ENCODE measurements at places on chromosomes 7 and 10.

DNA sequence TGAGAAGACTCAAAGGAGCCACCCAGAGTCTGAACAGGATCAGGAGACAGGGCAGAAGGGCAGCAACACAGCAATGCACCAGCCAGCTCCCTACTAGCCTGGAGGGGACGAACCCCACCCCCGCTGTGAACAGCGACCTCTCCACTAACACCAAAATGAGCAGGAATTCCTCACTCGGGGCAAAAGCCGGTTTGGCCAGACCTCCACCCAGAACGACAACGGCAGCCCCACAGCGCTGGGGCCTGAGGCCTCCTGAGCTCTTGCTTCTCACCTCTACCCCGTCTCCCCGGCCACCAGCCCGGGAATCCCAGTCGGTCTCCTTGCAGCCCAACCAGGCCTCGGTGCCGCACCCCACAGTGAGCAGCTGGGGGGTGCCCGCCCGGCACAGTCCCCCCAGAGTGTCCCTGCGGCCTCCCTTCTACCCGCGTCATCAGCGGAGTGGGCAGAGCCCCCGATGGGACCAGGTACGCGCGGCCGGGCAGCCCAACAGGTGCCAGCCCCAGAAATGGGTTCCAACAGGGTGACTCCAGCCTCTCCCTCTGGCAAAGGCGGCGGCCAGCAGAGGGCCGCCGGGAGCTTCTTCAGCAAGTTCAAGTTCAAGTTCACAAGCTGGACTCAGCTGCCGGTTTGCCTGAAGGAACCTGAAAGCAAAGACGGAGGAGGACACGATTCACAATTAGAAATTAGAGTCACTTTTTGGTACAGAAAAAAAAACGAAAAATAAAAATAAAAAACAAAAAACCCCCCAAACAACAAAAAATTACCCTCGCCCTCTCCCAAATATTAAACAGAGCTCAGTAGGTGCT lies 129.0 kb downstream of the MARCHF5 start:
- DNase-seq: no peak

DNA sequence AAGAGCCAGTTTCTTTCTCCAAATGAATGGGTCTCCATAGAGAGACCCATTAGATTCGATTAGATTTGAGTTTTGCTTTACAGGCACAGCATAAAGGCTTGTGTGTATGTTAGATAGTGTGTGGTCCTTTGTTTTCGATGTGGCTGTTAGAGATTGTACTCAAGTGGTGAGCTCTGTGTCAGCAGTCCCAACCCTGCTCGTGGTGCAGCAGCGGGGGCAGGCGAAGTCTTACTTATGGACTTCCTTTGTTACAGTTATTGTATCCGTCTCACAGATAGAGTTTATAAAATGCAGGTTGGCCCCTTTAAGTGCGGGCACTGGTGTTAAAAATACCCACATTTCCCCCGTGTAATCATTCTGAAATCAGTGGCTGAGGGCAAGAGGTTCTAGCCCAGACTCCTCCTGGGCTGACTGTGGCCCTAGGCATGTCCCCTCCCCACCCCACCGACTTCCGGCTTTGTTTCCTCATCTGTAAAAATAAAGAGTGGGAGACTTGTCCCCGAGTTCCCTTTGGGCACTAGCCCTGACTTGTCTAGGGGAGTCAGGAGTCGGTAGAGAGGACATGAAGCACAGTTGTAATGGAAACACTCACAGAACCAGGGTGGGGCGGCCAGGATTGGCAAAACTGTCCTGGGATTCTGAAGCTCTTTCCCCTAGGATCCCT lies 28.6 kb downstream of the MTURN start:
- no peak for DNase-seq

GRCh38 chr7:28981161-28981465 lies 23.0 kb upstream of the TRIL start:
- DNase-seq: no peak

- no peak for DNase-seq
These were observed 36.0 kb upstream of the RSU1 start for GRCh38 chr10:16853201-16853600.

- no peak for DNase-seq
These were observed 73.1 kb downstream of the LANCL2 start for GRCh38 chr7:55438085-55438756.

DNA sequence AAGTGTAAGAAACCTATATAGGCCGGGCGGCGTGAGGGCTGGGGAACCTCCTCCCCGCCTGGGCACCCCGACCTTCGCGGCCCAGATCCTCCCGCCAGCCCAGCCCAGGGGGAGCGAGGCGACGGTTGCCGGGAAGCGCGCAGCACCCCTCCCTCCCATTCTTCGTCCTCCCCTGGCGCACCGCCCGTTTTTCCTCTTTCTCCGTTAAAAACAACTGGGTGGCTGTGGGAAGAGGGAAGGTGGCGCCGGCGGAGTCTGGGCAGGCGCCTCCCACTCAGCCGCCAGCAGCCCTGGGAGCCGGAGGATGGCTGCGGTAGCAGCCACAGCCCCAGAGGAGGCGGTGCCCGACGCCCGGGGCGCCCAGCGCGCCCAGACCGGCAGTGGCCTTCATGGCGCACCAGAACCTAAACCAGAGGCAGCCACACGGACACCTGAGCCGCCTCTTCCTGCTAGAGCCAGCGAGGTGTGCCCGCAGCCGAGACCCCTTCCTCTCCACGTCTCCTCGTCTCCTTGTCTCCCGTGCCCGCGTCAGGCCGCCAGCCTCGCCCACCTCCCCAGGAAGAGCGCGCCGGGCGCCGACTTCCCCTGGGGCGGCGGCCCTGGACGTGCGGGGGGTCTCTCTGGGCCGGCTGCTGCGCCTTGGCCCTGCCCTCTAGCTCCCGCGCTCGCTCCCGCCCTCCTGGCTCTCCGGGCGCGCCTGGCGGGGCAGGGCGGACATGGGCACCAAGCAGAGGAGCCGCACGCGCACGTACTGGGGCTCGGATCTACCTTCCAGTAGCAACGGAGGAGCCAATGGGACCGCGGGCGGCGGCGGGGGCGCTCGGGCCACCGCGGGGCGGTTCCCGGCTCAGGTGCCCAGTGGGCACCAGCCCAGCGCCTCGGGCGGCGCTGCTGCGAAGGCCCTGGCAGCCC lies 32.8 kb upstream of the SFTPD start:
- DNase-seq: no peak

DNA sequence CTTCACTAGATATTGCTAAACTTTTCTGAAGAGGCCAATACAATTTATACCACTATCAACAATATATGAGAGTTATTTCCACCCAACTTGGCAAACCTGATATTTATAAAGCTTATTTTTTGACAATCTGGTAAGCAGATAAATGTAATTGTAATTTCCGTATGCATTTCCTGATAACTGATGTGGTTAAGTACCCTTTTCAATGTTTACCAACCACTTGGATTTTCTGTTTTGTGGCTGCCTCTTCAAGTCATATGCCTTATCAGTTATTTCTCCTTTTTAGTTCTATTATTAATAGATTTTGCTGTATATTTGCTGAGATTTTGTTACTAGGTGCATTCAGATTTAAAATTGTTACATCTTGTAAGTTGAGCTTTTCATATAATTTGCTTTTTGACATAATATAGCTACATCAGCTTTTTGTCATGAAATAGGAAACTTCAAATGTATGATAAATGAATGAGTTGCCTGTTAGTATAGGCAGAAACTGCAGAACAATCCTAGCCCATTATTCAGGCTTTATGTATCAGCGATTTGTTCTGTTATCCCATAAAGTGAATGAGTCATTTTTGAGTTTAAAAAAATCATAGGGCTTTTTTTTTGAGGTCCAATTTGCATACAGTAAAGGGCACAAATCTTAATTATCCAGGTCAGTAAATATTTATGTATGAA lies 11.5 kb downstream of the SGPL1 start:
- DNase-seq: no peak

GRCh38 chr7:51950813-51951212 lies 634.2 kb upstream of the COBL start:
- no peak for DNase-seq

GRCh38 chr7:144854839-144855424 lies 19.1 kb upstream of the TPK1 start:
- no peak for DNase-seq

DNA sequence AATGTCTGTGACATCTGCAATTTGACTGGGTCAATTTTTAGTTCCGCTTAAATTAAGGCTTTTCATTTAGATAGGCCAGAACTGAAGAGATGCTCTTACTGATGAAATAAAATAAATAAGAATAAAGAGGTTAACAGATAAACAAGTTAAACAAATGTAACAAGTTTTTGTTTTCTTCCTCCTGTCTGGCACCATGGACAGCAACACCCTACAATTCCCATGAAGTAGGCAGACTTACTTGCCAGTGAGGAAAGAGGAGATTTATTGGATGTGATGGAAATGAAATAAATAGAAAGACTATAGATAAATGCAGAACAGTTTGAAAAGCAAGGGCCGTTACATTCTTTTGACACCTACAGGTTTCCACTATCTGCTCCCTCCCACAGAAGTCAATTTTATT lies 118.5 kb downstream of the AMPH start:
- no peak for DNase-seq

DNA sequence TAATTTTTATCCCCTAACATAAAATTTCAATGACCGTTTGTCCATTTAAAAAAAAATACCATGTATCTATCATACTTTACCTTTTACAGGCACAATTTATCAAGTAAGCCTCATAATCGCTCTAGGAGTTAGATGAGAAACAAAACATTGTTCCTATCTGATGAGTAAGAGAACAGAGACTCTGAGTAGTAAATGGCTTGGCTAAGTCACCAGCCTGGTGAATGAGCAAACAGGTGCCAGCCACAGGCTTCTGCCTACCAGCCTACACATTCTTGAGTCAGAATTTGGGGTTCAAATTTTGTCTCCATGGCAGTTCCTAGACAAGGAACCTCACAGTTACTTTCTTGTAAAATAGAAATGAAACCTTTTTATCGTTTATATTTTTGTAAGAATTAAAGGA lies 235.4 kb downstream of the HGF start:
- DNase-seq: no peak

- no peak for DNase-seq
These were observed 209.5 kb downstream of the GLRX3 start for GRCh38 chr10:130345728-130346127.

GRCh38 chr10:30365278-30365677 lies 16.2 kb upstream of the MTPAP start:
- no peak for DNase-seq

DNA sequence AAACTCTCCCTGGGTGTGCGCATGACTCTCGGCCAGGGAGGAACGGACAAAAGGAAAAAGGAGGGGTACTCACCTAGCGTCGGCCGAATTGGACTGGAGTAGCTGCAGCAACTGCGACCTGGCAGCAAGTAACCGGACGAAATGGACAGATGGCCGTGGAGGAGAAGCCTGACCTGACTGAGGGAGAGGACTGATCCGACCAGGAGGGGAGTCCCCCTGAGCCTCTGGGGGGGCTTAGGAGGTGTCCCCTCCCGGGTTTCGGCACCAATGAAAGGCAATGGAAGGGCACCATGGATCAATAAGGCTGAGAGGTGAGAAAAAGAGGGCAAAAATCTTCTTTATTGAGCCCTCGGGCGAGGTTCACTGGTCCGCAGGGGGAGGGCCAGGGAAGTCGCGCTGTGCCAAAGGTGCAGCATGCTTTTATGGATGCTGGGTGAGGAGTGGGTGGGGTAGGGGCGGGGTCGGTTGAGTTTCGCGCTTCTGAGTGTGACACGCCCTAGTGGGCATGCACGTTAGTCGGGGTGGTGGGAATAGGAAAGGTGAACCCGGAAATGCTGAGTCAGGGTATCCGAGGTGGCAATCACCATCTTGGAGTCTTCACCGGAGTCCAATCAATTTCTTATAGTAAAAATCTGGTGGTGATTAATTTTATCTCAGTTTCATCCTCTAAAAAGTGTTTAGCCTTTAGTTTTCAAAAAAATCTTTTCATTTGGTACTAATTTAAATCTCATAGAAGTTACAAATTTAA lies 638.5 kb upstream of the DPP6 start:
- DNase-seq: no peak

DNA sequence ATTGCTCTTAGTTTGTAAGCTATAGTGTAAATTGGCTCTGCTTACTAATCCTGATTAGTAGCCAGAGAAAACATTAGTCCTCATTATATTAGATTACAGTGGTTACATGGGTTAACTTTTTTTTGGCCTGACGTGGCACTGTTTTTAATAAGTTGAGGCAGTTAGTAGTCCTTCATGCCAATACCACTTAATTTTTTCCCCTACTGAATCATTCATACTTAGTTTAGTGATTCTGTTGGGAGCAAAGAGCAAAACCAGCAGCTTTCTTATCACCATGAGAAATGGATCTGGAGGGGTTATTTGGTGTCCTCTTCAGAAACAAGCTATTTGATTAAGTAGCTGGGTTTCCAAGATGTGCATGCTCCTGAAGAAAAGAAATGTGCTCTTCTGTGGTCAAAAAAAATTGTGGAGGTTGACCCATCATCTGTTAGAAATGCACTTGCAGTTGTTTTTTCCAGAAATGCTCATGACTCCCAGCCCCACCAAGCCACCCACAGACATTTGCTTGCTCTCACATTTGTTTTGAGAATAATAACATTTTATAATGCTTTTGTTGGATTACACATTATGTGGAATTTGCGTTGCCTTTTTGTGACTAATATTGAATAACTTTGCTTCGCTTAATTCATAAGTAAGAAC lies 258.5 kb downstream of the HDAC9 start:
- DNase-seq: no peak

DNA sequence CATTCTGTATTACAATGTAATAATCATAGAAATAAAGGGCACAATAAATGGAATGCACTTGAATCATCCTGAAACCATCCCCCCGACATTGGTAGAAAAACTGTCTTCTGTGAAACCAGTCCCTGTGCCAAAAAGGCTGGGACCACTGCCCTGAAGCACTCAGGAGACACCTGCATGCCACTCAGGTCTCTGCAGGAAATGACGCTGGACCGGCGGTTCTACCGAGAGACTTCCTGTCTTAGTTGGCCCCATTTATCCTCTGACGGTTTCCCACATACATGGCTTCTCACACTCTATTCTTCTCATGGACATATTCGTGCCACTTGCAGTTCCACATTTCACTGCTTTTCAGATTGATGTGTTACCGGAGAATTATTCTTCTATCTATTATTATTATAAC lies 617.5 kb downstream of the SDK1 start:
- no peak for DNase-seq

DNA sequence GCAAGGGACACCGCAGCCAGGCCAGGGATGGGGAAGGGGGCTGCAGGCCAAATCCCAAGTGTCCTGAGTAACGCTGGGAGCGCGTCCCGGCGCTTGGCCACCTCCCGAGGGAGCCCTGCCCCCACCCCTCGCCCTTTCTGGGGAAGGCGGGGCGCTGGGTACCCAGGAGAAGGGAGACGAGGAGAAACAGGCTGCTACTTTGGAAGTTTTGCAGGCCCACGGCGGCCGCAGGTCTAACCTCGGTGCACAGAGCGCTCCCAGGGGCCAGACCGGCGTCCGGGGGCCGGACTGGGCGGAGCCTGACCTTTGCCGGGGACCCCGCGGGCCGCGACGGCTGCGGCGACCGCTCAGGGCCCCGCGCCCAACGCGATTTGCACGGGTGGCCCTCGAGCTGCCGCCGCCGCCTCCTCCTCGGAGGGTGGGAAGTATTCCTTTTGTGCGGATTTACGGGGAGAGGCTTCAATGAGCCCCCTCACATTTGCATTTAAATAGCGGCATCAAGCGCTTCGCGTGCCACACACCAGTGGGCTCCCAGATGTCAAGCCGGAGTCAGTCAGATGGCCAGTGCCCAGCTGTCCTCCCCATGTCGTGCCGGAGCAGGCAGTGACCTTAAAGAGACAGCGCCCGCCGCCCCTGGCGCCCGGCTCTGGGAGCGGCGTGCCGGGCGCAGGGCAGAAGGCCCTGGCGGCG lies 3.0 kb upstream of the EBF3 start:
- no peak for DNase-seq

Measured in CD4-positive, alpha-beta T cell treated with Interleukin-15 for 1 hour (primary cell).